ENCODE measurements at places on chromosomes 6 and 20.

- peak; percentile 39 for DNase-seq
Observed at GRCh38 chr20:17518339-17519052, 12.7 kb downstream of the BFSP1 start.

GRCh38 chr6:20148433-20148832 lies 63.8 kb downstream of the MBOAT1 start:
- no peak for DNase-seq

DNA sequence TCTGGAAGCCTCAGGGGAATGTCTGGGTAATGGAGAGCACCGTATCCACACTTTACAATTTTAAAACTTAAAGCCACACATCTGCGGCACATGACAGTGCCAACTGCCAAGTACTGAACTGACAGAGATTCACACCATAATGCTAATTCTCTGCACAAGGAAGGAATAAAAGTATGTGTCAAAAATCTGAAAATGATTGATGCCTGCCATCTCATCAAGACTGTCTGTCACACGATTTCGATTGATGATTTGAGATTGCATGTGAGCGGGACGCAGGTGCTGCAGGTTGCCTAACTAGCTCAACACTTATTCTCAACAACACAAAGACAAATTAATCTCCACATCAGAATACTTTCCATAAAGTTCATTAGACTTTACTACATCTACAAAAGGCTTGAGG lies 391.2 kb downstream of the PRKN start:
- DNase-seq: no peak

DNA sequence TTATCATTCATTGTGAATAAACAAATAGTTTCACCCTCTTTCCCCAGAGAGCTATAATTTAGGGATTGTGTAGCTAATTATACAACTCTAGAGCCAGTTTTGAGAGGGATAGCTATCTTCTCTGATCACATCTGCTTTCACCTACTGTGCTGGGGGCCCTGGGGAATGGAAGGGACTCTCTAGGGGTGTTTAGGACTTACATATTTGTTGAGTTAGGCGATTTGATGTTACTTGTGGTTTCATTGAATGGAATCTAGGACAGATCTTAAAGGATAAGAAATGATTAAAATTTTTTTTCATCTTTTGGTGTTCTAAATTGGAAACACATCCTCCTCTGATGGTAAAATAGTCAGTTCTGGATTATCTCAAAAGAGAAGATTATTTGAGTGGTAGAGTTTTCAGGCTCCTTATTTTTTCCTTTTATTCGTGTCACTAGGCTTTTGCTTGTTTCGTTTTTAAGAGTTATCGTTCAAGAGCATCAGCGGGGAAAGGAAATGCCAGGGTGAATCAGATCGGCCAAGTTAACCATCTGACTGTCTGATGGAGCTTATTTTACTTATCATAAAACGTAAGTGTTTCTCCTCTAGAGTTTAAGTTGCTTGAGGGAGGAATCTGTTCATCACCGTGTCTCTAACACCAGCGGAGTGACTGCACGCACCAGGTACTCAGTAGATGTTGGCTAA lies 236.7 kb downstream of the FARS2 start:
- no peak for DNase-seq

GRCh38 chr6:15330174-15330944 lies 84.5 kb downstream of the JARID2 start:
- DNase-seq: no peak

DNA sequence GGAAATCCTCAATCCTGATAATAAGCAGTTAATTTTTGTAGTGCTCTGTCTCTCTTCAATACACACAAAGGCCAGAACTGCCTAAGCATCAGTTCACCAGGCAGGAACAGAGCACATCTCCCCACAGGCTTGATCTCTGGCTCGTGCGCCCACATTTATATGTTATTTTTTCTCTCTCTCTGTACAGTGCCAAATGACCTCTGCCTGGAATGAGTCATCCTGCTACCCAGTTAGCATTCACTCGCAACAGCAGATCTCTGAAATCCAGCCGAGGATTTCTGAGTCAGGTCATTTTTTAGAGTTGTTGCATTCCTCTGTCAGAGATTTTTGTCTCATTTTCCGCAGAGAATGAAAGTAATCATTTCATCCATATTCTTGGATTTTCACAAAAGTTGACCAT lies 107.1 kb downstream of the COL12A1 start:
- peak; percentile 22 for DNase-seq

- no peak for DNase-seq
Observed at GRCh38 chr6:4377603-4378002, 242.2 kb upstream of the ECI2 start.

- DNase-seq: no peak
Observed at GRCh38 chr6:136404627-136405419, 115.2 kb upstream of the BCLAF1 start.

GRCh38 chr20:36850759-36851158 lies 25.2 kb upstream of the TLDC2 start:
- no peak for DNase-seq

DNA sequence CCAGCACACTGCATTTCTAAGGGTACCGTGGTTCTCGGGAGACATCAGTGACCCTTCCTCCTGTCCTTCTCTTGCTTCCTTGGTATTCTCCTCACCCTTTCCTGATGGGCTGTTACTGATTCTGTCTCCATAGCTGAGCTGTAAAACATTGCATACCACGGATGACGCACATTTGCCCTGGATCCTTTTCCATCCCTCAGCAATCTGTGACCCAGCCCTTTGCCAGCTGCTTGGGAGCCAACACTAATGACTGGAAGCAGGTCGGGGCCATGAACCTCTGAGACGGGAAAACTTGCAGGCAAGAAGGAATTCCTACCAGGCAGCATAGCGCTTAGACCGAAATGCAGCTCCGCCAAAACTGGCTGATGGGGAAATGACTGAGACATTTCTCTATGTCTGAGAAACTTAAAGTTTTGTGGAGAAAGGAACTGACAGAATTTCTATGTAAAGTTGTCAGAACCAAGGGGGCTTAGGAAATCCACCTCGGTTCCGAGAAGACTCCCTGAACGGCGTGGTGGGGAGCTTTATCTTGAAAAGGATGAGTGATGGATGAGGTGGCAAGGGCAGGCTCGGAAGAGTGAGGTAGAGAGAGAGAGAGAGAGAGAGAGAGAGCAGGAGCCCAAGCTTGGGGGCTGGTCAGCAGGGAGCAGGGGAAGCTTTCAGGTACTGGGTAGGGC lies 19.2 kb downstream of the TUBB2B start:
- no peak for DNase-seq

DNA sequence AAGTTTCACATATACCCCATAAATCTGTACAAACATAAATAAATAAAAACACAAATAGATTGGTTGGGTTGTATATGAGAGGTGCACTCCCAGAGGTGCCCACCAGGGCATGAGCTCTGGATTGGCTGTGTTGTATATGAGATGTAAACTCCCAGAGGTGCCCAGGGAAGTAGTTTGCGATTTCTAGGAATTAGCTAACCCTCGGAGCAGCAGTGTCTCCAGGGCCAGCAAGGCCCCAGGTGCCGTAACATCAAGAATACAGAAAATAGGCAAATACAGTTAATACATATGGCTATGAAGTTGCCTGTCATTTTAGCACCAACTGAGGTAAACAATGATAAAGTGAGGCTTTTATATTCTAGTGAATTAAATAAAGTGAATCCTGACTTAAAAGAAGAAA lies 5.4 kb upstream of the GINM1 start:
- DNase-seq: peak; percentile 65

DNA sequence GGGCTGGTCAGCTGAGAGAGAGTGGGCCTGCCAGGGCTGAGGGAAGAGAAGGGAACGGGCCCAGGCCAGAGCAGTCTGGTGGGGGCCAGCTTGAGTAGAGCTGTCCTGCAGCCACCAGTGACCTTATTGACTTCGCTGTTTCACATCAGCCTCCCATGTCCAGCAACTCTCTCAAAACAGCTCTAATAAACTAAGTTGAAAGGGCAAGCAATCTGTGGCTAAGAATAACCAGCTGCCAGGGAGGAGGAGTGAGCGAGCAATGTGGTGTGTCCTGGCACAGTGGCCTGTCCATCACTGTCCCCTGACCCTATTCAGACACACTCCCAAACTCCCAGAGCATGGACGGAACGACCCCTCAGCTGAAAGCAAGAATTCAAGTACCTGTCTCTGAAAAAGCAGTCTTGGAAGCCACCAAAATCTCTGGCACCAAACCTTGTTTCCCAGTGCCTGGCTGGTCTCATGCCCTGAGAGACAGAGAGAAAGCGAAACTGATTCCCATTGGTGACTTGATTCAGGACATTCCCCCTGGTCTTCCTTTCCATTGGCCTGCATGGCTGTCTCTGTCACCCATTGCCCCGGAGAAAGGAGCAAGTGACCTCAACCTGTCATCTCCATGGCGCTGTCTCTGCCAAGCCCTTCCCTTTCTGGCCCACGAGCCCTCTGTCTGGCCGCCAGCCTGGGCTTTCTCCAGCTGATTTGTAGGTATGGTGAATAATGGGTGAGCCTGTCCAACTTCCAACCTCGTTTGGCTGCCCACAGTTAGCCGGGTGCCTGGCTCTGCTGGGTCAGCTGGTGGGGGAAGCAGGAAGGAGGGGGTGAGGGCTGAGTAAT lies at the start of gene DDO:
DDO (minus strand) TSS at position 490 of the 831 bp plus-strand sequence. CDS start 2,113 bp downstream, outside the sequence.
- DNase-seq: no peak
